ENCODE measurements at places on chromosomes 1 and 21.

- no peak for DNase-seq
Measured at GRCh38 chr1:69985901-69986439, 219.4 kb downstream of the LRRC40 start.

DNA sequence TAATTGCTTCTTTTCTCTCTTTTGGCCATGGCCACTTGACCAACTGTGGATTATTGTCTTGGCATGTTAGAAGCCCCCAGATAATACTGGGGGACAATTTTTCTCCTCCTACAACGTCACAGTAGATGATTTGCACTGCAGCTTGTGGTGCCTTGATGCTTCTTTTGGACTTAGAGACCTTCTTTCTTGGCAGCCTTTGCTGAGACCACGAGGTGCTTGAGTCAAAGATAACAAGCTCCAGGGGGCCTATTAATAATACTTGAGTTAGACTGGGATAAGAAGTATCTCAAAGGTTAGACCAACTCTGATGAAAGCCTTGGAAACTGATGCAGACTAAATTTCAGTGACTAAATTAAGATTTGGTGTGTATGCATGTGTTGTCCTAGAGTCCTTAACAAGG, 3.2 kb downstream of the PPP1R12B start:
- no peak for DNase-seq

GRCh38 chr1:248905662-248906008, 400 bp upstream of the PGBD2 start:
- no peak for DNase-seq

DNA sequence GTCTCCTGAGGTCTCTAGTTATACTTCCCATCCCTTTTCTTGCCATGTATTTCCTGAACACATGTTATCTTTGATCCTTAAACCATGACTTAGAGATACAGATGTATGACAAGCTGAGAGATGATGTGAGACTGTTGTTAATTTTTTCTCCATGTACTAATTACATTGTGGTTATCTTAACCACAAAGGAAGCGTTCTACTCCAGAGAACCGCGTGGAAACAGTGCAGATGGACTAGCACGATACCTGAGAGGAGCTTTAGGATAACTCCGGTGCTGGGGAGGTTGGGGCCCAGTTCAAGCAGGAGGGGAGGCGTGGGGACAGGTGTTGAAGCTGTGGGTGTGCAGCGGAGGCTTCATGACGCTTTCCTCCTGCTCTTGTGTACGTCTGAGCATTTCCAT, 17.5 kb downstream of the PDE9A start:
- DNase-seq, result no peak

DNA sequence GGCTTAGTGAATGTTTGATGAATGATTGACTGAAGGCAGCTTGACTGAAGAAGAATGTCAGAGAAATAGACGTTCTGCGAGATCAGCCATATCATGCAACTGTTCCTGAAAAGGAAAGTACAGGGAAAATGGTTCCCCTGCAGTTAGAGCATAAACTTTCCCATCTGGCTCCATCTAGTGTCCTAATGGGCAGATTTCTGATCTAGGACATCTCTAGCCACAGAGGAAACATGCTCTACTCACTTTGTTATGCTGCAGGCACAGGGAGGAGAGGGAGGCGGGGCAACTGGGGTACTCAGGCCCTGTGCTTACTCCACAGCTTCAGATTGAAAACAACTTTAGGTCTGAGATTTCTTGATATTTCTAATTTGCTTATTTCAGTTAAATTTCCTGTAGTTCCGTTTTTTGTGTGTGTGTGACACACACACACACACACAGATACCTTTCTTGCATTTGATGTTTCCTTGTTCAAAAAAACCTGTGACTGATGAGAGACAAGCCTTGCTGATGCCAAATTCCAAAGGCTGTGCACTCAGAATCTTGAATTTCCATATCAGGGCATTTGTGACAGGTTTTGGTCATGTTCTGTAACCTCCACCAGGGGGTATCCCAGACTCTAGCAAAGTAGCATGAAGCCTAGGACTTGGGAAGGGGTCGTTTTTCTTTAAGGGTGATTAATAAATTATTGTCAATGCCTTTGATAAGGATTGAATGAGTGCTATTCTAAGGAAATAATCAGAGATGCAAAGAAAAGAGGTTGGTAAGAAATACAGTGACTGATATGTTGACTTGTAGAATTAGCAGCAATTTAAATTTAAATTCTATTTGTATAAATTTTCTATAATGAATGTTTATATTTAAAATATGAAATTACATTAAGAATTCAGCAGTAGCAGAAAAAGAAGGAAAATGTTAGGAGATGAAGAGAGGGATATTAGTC, 139.7 kb upstream of the BEND5 start:
- DNase-seq, result no peak

GRCh38 chr1:165686971-165687433, 11.4 kb downstream of the ALDH9A1 start:
- DNase-seq, result no peak

DNA sequence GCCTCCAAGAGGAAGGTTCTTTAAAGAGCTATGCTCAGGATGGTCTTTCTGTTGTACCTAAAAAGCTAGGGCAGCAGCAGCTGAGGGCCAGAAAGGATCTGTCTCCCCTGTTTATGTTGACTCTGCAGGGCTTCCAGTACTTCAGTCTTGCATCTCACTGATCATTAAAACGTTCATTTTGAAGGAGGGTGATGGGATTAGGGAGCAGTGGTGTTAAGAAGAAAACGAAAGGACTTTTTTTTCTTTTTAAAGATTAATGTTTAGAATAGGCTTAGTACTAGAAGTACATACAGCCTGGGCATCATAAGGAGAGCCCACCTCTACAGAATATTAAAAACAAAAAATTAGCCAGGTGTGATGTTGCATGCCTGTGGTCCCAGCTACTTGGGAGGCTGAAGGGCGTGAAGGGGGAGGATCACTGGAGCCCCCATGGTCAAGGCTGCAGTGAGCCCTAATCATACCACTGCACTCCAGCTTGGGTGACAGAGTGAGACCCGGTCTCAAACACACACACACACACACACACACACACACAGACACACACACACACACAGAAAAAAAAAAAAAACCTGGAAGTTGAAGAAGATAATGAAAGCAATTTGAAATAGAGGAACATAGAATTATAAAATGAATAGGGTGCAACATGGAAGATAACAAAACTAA, 2.9 kb downstream of the CR1L start:
- no peak for DNase-seq

GRCh38 chr21:25944672-25945213, 210.0 kb downstream of the GABPA start:
- no peak for DNase-seq

DNA sequence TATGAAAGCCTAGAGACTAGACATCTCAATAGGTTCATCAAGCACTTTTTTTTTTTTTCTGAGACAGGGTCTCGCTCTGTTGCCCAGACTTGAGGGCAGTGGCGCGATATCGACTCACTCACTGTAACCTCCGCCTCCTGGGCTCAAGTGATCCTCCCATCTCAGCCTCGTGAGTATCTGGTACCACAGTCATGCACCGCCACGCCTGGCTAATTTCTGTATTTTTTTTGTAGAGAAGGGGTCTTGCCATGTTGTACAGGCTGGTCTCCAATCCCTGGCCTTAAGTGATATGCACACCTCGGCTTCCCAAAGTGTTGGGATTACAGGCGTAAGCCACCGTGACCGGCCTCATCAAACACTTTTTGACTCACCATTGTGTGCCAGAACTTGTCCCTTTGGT, 613 bp upstream of the GPATCH4 start:
- DNase-seq, result no peak

GRCh38 chr1:81144240-81144825, 656.4 kb upstream of the ADGRL2 start:
- no peak for DNase-seq

DNA sequence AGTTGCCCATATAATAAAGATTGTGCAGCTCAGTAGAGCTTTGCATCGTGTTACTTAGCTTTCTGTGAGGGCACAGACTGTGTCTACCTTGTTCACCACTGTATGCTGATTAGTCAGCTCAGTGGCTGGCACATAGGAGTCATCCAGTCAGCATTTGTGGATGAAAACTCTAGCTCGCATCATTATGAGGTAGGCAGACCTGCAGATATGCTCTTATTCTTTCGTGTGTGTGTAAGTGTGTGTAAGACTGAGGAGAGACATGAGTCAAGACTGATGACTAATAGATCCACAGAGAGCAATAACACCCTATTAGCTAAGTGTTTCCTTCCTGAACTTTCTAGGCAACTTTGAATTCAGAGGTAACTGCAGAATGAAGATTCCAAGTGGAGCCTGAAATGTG, 17.1 kb downstream of the TTF2 start:
- no peak for DNase-seq

GRCh38 chr1:37438037-37438868, 36.1 kb upstream of the ZC3H12A start:
- no peak for DNase-seq

DNA sequence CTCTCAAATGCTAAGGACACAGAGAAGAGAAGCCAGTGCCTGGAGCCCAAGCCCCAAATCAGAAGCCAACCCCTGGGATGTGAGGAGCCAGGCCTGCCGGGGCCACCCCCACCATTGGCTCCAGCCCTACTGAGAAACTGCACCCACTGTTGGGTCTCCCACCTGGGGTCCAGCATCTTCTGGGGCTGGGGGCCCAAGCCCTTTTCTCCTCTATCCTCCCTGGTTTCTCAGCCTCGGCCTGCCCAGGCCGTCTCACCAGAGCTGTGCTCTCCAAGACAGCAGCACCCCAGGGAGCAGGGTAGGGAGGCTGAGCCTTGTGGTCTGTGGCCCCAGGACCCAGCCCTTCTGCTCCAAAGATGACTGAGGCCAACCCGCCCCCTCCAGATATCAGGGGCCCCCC, 37.9 kb downstream of the SDC3 start:
- DNase-seq, result no peak

DNA sequence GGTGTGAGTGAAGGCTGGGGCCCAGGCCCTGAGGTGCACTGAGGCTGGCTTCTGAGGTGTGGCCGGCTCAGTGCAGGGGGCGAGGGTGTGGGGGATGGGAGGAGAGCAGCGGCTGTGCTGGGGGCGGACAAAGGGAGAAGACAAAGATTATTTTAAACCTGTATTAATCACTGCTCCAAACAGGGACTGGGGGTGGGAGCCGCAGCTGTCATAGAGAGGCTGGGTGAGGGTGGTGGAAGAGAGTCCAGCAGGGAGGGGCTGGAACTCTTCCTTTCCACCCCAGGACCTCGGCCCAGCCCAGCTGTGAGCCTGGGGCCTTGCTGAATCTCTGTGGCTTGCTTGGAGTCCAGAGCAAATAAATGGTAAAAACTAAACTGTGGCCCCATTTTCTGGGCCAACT, 106.9 kb downstream of the KCND3 start:
- no peak for DNase-seq

- no peak for DNase-seq
Measured at GRCh38 chr1:13763991-13764390, 64.0 kb downstream of the PRDM2 start.

- no peak for DNase-seq
Measured at GRCh38 chr1:222583079-222583478, 6.7 kb downstream of the TAF1A start.

GRCh38 chr1:10471411-10472219, 714 bp downstream of the DFFA start:
- peak; percentile 20 for DNase-seq

DNA sequence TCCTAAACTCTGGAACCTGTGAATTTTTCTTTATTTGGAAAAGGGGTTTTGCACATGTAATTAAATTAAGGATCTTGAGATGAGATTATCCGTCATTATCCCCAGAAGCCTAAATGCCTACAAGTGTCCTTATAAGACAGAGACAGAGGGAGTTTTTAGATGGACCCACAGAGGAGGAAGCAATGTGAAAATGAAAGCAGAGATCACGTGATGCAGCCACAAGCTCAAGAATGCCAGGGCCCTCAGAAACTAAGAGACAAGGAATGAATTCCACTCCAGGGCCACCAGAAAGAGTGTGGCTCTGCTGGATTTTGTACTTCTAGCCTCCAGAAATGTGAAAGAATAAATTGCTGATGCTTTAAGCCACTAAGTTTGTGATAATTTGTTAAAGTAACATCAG, 183.6 kb upstream of the UBE2U start:
- no peak for DNase-seq

- DNase-seq, result peak; percentile 34
Measured at GRCh38 chr1:161185732-161186311, 8.5 kb upstream of the B4GALT3 start.

DNA sequence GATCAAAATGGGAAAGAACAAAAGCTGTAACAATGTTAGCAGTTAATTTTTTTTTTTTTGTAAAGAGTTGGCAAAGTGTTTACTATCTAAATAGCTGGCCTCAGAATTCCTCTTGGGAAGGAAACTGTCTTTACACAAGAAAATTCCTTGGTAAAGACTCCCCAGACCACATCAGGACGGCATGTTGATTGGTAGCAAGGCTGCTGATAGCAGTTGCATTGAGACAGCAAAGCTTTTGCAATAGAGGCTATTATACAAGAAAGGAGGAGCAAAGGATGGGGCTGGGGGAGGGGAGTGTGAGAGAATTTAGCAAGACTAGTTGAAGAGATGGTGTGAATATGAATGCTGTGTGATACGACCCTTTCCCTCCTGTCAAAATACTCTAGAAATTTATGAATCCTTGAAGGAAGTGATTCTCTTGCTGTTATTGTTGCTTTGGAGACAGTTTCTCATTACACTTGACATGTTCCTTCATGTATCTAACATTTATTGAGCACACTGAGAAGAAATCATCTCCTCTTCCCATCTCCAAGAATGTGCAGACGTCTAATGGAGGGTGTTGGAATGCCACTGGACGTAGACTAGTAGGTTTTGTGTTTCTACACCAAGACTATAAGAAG, 355.6 kb downstream of the SIPA1L2 start:
- DNase-seq, result no peak

GRCh38 chr1:154716614-154717527, 108.9 kb upstream of the ADAR start:
- no peak for DNase-seq

GRCh38 chr1:63630238-63630637, 37.0 kb downstream of the PGM1 start:
- DNase-seq, result no peak

DNA sequence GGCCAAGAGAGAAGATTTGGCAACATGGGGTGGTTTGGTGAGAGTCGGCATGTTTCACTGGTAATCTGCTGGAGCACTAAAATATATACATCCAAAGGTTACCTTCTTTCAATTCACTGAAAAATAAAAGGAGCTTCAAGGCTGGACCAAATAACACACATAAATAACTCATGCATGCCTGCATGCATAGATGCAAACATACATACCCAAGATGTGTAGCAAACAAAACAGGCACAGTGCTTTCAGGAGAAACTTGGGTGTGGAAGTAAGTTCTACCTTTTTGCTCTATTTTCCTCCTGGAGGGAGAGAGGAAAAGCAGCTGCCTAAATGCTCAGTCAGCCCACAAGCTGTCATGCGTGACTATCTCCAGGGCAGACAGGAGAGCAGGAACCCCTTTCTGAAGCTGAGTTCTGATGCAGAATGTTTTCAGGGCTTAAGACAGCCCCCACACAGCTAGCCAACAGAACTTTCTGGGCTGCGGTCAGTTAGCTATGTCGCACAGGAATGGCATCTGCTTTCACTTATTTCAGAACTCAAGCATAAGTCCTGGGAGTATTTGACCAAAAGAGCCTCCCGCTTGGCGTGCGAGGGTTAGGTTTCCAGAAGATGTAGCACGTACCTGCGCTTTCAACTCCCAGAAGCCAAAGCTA, 166.2 kb downstream of the TOMM20 start:
- DNase-seq, result no peak

- DNase-seq, result no peak
Measured at GRCh38 chr1:202348005-202348508, 442 bp upstream of the PPP1R12B start.

- DNase-seq, result peak; percentile 52
Measured at GRCh38 chr1:23628951-23629387, 62.6 kb upstream of the RPL11 start.

GRCh38 chr1:187817782-187818181, 989.0 kb downstream of the PLA2G4A start:
- DNase-seq, result no peak

Data from activated B cell treated with CpG ODN at 0.5 μM for 24 hours (primary cell).